ENCODE measurements at places on chromosomes 6 and 20. TPM values are rescaled to one million over a fixed set of nuclear protein-coding genes. Genes with fewer than 3 reads are reported as not detected.

Gene CNPY3
- 49.2 TPM for total RNA-seq

Gene CNBD2
- 7.9 TPM for total RNA-seq

Gene LCA5
- total RNA-seq: 10.9 TPM

Gene SAMD3
- 1.7 TPM for total RNA-seq

- no peak overlapping the region for H3K4me3 ChIP-seq
- peaks cover 67% of the 10 kb centered on the region for H3K4me1 ChIP-seq
- DNase-seq: no peak
- no peaks in the 10 kb centered on the region for H3K36me3 ChIP-seq
- no peaks in the 10 kb centered on the region for H3K27me3 ChIP-seq
These were observed 128.0 kb downstream of the RIN2 start for GRCh38 chr20:19885939-19886660.

DNA sequence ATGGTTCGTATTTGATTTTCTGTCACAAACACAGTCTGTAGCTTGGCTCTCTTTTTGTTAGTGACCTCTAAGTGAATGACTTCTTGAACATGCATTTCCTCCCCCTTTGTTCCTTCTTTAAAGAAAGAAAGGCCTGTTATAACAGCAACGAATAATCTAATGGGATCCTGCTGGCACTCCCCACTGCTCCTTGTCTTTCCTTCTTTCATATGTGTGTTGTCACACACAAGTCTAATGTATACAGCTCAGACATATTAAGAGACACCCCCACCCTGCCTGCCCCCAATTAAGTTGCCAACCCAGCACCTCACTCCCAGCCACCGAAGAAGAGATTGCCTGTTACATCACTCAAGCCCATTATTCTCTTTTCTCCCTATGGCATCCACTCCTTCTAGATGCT lies 4.9 kb upstream of the SAMD5 start:
- no peak overlapping the region for H3K4me3 ChIP-seq
- H3K27ac ChIP-seq: no peak overlapping the region
- H3K4me1 ChIP-seq: no peaks in the 10 kb centered on the region
- DNase-seq: no peak
- H3K36me3 ChIP-seq: no peaks in the 10 kb centered on the region
- no peaks in the 10 kb centered on the region for H3K27me3 ChIP-seq
